ENCODE measurements at places on chromosomes 16 and 17.

GRCh38 chr16:73000907-73001521 is 46.9 kb downstream of the ZFHX3 start:
- no peak for DNase-seq

DNA sequence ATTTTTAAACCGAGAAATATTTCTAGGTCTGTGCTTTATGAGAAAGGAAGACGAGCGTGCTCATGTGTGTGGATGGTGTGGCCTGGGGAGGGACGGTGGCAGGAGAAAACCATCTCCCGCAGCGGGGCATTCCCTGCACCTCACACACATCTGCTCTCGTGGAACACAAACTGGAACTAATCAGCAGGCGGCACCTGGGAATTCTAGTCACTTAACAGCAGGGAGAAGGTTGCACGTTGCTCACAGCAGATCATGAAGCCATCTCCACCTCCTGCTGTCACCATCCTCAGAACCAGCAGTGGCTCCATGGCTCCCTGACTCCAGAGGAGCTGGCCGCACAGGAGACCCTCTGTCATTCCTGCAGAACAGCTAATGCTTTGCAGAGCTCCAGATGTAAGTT is 35.2 kb downstream of the ADCY9 start:
- no peak for DNase-seq

DNA sequence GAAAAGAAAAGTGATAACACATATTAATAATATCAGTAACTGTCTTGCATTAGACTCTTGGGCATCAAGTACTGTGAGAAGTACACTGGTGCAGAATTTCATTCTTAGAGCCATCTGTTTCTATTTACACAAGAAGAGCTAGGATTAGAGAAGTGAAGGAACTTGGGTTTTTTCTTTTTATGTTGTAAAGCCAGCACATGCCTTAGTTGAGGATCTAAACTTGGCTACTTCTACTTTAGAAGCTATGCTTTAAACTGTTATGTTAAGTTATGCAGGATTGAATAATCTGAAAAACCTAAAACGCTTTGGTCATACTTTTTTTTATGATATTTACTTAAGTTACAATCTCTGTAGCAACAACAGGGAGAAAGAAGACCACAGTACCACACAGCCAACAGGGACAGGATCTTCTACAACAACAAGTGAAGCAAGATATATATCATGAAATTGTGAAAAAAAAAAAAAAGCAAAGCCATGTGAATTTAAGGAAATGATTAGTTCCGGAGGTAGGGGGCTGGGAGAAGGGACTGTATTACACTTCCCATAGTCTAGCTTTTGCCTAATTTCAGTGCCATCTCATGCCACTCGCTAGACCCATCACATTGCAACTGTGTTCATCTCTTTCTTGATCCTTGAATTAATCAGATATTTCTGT is 305.1 kb upstream of the GOT2 start:
- no peak for DNase-seq

GRCh38 chr17:63196772-63197335 is 230.8 kb downstream of the TANC2 start:
- DNase-seq: peak; percentile 15

DNA sequence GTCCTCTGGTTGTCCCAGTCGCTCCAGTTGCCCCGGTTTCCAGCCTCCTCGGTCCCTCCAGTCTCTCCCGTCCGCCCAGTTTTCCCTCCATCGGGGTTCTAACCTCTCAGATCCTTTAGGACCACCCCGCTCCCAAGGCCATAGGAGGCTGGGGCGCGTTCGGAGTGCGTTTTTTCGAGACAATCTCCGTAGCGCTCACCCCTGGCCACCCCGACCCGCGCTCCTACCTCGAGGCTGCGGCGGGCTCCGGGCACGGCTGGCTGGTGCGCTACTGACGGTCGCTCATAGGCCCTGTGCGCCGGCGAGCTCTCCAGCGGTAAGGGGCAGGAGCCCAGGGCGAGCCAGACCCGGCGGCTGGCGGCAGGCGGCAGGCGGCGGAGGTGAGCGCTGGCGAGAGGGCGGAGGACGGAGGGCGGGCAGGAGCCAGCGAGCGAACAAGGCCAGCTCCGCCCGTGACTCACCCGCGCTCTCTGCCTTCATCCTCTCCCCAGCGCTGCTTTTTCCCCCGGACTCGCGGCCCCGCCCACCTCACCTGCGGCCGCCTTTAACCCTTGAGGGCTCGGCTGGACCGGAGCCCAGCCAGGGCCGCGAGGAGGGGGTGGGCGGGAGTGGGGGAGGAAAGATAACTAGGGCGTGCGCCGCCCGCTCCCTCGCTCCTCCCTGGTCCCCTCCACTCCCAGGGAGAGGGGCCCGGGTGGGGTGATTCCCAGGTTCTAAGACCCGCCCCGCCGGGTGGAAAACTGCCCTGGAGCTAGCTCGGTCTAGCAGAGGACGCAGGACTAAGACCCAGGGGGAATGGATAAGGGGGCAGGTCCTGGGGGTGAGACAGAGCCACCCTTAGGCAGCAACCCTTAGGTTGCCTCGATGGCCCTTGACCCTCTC is at the start of gene SP6:
Gene SP6 (minus strand): TSS at position 472 of the 882 bp plus-strand sequence. CDS start 2,734 bp downstream, outside the sequence.
- DNase-seq: no peak

- DNase-seq: no peak
Measured at GRCh38 chr16:31618130-31618529, 90.4 kb downstream of the AHSP start.

DNA sequence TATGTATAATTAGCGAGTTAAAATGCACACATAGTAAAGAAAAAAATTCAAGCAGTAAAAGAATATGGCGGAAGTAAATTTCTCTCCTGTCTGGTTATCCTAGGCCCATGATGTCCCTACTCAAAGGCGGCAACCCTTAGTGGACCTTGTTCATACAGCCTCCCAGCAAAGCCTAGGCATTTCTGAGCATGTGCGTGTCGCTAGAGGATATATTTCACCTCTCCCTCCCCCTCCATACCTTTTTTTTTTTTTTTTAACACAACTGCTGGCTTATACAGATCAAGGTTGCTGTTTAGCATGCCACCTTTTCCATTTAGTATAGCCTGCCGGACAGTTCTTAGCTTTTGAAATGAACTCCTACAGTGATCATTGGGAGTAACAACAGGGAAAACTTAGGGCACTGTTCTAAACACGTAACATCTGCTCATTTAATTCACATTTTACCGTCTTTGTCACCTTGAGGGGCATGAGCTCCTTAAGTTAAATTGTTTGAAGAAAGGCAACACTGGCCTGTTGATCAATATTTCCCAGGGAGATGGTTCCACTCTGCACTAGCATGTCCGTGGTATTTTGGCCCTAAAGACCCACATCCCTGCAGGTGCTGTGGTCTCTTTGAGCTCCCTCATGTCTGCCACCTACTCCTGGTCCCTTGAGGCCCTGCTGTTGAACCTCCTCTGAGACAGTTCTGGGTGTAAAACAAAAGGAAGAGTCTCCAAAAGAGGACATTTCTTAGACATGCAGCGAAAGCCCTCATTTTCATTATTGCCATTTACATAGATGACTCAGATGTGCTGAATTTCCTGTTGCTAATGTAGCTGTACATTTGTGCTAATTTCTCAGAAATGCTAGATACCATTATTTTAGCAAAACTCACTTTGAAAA is 4.1 kb upstream of the TNFRSF13B start:
- no peak for DNase-seq

GRCh38 chr16:46782320-46782719 is 34.2 kb upstream of the MYLK3 start:
- DNase-seq: no peak

GRCh38 chr17:76551685-76552084 is 11.8 kb downstream of the PRCD start:
- DNase-seq: no peak

DNA sequence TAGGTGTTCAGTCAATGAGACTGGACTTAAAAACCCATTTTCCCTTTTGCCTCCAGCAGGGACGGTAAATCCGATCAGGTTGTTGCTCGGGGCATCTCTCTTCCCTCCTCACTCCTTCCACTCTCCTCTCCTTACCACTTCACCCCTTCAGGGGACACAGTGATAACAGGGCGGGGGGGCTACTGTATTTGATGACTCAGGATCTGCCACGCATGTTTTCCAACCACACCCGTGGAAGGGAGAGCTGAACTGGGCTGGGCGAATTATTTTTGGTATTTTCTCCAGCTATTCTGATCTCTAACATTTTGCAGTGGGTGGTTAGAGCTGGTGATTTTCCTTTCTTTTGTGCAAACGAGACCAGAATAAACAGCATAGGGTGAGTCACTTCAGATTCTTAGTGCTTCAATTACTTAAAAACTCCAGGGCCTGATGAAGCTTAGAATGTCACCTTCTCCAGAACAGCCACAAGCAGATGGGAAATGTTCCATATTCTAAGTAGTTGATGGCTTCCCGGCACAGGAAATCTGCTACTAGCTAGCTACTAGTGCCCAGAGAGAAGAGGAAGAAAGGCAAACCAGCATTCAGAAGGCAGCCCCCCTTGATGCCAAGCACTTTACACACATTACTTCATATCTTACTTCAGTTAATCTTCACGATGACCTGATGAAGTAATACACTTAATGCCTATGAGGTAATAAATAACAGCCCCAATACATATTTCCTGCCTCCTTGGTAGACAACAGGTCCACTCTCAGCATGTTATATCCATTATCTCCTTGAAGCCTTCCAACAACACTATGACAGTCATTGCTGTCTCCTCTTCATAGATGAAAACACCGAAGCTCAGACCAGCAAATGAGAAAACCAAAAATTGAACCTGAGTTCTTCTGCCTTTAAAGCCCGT is 74.1 kb downstream of the ASIC2 start:
- peak; percentile 78 for DNase-seq

DNA sequence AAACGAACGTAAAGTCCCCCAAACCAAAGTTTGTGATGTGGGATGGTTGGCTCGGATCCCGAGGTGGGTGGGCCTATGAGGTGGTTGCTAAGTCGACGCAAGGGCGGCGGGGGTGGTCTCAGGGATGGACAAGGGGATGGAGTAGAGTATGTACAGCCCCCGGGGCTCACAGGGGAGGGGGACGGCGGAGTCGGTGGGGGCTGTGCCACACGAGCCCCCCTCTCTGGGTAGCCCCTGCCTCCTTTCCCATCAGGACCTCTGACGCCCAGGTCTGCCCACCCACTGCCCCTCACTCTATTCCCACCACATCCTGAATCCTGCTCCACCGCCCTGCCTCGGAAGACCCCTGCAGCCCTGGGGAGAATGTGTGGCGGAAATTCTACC is 15.2 kb downstream of the IL34 start:
- no peak for DNase-seq

DNA sequence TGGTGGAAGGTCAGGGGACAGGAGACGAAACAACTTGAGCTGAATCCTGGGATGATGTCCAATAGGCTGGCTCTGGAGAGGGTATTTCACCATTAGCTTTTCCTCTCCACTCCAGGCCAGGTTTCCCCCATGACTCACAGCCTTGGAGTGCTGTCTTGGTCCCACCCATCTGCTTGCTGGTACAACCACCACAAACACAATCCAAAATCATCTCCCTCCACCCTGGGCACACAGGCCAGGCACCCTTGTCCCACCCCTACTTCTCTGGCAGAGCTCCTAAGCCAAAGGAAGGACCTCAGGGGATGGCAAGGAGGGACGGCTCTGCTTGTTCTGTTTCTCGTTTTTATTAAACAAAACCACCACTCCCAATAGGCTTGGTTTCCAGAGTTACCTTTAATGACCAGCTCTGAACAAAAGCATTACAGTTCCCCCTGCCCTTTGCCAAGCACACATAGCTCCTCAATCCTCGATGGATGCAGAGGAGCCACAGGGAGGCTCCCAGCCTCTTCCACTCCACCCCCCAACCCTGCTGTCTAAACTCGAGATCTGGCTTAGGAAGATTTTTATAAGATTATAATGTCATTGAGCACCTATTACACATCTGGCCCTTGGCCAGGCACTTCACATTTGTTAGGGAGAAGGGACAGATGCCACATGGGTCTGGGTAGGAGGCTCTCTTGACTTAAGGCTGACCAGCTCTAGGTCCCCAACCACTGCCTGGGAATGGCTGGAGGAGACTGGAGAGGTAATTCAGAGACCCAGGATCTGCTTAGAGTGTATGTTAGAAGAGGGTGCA is 13.3 kb downstream of the CAVIN1 start:
- DNase-seq: no peak

- DNase-seq: no peak
Measured at GRCh38 chr17:60303406-60304099, 88.4 kb downstream of the USP32 start.

- DNase-seq: peak; percentile 67
Measured at GRCh38 chr17:72273289-72274056, 152.7 kb downstream of the SOX9 start.

DNA sequence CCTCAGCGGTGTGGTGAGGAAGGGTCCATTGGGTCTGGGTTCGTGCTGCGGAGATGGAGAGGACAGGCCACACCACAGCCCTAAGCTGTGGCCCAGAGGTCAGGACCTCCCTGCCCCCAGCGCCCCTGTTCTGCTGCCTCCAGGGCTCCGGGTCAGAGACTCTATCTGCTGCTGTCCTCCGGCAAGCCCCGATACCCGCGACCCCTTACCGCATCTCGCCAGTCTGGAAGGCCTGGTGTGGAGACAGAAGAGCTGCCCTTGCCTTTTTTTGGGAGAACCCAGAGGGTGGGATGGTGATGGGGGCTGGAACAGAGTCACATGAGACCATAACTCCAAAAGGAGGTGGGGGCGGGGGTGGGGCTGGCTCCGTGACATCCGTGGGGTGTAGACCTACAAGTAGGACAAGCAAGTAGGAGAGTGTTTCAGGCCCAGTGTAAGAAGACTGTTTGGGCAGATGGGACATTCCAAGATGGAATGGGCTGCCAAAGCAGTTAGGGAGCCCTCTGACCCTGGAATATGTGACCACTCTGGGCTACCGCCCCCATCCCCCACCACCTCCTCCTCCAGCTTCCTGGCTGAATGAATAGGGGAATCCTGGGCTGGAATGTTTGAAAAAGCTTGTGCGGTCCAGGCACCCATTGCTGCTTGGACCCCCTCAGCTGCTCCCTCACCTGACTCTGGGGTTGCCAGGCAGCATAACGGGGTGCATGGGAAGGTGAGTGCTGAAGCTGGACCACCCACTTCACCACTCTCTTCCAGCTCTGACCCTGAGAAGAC is 1.4 kb downstream of the XYLT2 start:
- DNase-seq: no peak

GRCh38 chr16:74079232-74079586 is 217.4 kb upstream of the PSMD7 start:
- DNase-seq: peak; percentile 8

- no peak for DNase-seq
Measured at GRCh38 chr16:14464796-14465195, 165.3 kb downstream of the PARN start.

DNA sequence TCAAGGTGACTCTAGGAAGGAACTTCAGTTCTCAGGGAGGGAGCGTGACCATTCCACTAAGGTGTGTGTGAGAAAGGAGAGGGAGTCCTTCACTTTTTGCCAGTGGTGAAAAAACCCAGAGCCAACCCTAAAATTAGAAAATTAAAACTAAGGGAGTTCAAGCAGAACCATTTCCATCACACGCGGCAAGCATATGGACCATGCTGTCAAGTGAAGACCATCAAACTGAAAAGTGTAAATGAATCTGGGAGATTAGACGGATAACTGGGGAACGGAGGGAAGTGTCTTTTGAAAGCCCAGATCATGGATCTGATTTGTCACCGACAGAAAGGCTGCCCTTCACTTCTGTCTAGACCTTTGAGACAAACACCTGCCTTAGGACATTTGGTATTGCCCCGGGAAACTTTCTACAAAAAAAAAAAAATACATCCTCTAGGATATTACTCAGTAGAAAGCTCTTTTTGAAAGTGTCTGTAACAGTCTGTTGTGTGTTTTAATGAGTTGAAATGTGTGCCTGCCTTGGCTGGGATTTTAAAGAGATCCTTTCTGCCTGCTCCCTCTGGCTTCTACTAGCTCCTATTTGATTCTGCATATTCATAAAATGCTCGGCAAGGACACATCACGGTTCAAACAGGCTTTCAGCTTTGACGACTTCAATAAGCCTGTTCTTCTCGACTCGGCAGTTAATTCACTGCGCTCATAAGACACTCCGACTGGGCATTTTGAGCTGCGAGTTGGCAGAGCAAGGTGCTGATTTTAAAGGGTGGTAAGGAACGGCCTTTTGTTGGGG is 81.4 kb upstream of the ERCC4 start:
- DNase-seq: no peak

All from brain (organoid and tissue), 16 donors.